Mesangial cell (primary cell): ENCODE measurements at places on chromosomes 5 and 9. TPM values are rescaled to one million over a fixed set of nuclear protein-coding genes. Genes with fewer than 3 reads are reported as not detected.

The S100Z gene
- total RNA-seq = not detected in 2 replicates

The FBP2 gene
- not detected in 2 replicates for total RNA-seq

The MARCOL gene
- not detected in 2 replicates for total RNA-seq

The GPR151 gene
- total RNA-seq = not detected in 2 replicates

The ZDHHC21 gene
- total RNA-seq = 2.9 and 4.1 TPM in 2 replicates

The COL23A1 gene
- total RNA-seq = not detected in 2 replicates

The ACOT12 gene
- not detected in 2 replicates for total RNA-seq

The CD14 gene
- total RNA-seq = 1.3 TPM in 1 of 2 replicates, not detected in the other

The WDR31 gene
- 0.16 and 1.8 TPM in 2 replicates for total RNA-seq
